ENCODE measurements at places on chromosomes 5 and 9.

GRCh38 chr5:179408611-179409010 lies 63.4 kb upstream of the ADAMTS2 start:
- no peak for DNase-seq

DNA sequence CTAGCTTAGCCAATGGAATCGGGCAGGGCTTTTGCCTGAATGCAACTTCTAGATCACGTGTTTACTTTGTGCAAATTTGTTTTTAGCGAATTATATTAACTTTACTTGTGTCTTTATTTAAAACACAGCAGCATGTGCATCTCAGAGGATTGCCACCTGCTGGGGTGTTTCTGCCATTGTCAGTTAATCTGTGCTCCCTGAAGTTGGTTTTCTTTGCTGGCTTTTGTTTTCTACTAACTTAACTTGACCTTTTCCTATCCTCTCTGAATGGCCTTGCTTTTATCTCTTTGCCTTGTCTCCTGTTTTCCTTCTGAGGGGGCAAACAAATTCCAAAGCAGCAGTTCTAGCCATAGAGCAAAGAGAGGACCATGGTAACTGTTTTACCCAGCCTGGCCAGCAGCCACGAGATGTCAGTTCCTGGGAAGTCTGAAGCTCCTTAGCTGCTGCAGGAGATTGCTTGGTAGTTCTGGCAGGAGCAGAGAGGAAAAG lies 67.6 kb downstream of the ARHGEF28 start:
- DNase-seq: no peak

- no peak for DNase-seq
Observed at GRCh38 chr9:71908825-71909224, 2.2 kb downstream of the ABHD17B start.

- DNase-seq: no peak
Observed at GRCh38 chr9:114282104-114282485, 40.8 kb upstream of the ORM1 start.

DNA sequence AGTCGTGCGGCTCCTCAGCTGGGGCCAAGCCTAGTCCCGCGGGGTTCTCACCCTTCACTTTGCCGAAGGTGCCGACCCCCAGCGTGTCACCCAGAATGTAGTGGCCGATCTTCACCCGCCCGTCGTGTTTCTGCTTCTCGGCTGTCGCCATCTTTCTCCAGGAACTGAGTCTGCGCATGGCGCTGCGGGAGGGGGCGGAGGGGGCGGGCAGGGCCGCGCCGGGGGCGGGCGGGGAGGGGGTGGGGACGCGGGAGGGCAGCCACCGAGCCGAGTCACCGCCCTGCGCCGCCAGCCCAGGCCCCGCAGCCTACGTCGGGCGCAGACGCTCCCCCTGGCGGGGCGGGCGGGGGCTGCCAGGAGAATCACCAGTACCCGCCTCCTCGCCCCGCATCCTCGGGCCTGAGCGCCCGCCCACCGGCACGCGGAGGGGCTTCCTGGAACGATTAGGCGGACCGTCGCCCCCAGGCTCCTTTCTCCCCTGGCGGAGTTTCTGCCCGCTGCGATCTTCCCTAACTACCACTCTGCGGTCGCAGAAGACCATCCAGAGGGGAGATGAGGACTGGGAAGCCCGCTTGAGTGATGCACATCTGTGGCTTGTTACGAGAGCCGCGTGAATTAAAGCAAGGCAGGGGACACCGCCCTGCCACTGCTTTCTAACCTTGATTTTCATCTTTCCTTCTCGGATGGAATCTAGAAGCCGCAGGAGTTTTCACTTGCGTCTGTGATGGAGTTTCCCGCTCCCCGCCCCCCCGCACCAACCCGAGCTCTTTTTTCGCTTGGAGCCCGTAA lies at the start of gene PRKAA1:
Gene PRKAA1 (minus strand): TSS at position 363 of the 789 bp plus-strand sequence. CDS start 185 bp downstream, at position 178.
- peak; percentile 96 for DNase-seq

DNA sequence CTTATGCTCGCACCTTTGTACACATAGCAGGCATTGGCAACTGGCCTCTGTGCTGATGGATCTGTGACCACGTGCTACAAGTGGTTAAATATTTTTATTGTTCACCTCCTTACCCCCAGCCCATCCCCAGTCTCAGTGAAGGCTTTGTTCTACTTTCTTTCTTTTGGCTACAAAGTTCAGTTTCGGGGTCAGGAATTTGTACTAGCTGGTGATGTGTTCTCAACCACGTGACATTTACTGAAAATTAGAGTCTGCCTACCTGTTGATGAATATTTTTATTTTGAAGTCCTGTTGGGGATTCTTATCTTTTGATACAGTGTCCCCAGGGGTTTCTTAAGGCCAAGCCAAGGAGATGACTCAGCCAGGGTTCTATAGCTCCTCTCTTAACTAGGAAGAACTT lies 47.8 kb downstream of the C9orf57 start:
- no peak for DNase-seq

GRCh38 chr9:127679506-127679905 lies 27.3 kb upstream of the CFAP157 start:
- DNase-seq: no peak

GRCh38 chr9:96450613-96451528 lies 902 bp downstream of the HABP4 start:
- peak; percentile 67 for DNase-seq

- no peak for DNase-seq
Observed at GRCh38 chr5:2522372-2522771, 229.1 kb downstream of the IRX2 start.

Data from ascending aorta (tissue), 2 donors.